ENCODE measurements at places on chromosomes 2 and 18. TPM values are rescaled to one million over a fixed set of nuclear protein-coding genes. Genes with fewer than 3 reads are reported as not detected.

GRCh38 chr2:216426938-216427337, 14.7 kb downstream of the SMARCAL1 start:
- no peak for DNase-seq

GRCh38 chr2:134079373-134079772, 174.5 kb upstream of the MGAT5 start:
- DNase-seq, result no peak

- DNase-seq, result no peak
Measured at GRCh38 chr2:43759195-43759594, 14.6 kb upstream of the DYNC2LI1 start.

GRCh38 chr2:80896576-80896975, 592.0 kb upstream of the LRRTM1 start:
- DNase-seq, result peak; percentile 14

- DNase-seq, result no peak
Measured at GRCh38 chr2:240499309-240500301, 58.2 kb downstream of the ANKMY1 start.

- no peak for DNase-seq
Measured at GRCh38 chr2:185895828-185896693, 157.5 kb downstream of the FSIP2 start.

DNA sequence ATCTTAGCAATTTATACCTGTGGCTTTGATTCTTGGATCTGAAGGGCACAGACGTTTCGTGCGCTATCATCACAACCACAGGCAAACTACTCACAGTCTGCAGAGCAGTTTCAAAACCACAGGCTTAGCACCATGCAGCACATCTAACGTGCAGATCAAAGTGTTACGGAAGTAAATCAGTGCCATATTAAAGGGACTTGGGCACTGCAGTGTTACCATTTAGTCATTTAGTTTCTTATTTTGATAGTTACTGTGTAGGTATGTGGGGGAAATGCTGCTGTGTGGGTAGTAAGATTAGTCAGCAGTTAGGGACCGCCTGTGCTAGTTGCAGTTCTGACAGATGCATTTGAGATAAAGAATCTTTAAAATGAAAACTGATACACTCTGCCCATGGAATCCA, 384.0 kb downstream of the NBAS start:
- DNase-seq, result no peak

DNA sequence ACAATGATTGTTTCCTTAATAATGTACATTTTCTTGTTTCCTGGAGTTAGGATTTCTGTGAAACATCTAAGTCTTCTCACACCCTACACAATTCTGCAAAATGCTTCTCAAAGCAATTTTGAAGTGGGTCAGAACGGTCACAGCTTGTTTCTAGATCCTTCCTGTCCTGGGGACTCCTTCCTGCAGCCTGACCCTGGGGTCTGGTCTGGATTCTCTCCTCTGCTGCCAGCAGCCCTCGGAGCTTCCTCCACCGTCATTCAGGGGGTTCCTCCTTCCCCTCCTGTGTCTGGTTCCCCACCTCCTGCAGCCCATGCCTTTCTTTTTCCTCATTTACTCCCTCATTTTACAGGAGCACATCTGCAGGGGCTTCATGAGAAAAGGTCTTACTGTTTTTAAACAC, 322.1 kb downstream of the AGPS start:
- DNase-seq, result no peak

GRCh38 chr2:196242131-196242620, 70.8 kb upstream of the STK17B start:
- no peak for DNase-seq

DNA sequence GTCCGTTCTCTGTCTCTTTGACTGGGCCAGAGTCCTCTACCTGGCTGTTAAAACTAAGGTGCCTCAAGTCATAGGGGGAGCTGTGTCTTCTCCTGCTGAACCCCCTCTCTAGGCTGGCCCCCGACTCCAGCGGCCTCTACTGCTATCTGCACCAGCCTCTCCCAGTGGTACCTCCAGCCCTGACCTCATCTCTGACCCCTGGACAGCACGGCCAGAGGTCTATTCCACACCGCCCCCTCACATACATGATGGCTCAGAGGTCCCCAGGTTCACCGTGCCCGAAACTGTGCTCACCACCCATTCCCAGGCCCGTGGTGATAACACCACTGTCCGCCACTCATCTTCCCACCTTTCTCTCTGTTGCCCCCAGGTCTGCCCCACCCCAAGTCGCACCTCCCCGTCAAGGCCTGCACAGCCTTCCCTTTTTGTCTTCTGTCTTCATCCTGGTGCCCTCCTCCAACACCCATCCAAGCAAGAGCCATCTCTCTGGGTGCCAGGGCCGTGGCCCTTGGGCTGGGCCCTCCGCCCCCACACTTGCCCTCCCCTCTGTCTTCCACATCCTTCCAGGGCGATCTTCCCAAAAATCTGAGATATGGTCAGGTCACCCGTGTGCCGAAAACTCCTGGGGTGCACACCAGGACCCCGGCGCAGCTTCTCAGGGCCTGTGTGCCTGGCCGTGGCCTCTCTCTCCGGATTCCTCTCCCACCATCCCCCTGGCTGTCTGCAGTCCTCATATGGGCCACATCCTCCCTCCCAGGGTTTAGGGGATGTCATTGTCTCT, 134.4 kb upstream of the ID2 start:
- no peak for DNase-seq

DNA sequence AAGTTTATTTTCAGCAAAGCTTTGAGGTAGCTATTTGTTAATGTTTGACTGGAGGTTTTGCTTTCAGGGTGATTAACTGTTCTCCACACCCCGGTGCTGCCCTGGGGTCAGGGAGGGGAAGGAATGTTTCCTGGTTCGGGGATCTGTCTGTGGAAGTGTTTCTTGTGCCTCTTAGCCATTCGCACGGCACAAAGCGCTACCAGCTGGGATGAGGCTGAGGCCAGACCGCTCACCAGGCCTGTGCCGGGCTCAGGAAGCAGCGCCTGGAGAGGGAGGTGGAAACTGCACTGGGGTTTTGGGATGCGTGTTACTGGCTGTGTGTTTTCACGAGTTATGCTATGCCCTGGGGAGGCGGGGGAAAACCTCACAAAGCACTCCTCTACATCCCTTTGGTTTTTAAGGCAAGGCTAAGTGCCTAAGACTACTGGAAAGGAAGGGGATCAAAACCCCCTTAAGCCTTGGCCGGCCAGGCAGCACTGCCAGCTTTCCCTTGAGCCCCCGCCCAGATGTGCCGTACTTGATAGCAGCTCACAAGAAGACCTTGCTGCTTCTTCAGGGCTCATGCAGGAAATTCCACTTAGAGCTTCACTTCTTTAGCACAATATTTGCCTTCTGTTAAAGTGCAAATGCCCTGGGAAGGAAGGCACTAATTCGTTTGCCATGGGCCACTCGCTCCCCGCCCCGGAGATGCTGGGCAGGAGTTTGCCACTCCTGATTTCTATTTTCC, 65.7 kb upstream of the CNGA3 start:
- DNase-seq, result peak; percentile 24

DNA sequence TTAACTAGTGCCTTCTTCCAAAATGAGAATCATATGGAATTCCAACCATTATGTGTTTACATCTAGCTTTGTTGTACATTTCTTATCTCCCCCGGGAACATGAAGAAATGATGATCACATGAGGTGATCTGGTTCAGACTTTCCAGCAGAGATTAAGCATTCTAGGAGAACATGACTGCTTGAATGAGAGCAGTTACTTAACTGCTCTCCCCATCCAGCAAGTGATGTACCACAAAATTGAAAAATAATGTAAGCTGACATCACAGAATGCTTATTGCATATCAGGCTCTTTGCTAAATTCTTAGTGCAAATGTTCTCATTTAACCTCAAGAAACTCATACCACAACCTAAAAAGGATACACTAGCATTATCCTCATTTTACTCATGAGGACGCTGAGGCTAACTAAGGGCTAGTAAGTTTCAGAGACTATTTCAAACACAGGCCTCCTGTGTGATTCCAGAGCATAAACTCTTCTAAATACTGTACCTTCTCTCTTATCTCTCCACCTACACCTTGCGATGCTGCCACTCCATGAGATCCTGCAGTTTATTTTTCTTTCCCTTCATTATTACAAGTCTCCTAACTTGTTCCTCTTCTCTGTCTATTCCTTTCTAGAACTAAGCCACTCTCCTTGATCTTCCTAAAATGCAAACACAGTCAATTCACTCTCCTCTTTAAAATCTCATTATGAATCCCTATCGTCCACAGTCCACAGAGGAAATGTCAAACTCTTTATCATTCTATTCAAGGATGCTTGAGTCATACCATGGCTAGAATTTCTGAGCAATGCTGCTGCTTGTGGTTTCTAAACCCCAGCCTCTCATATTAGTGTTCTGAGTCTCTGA, 1224.8 kb upstream of the ZEB2 start:
- DNase-seq, result no peak

- no peak for DNase-seq
Measured at GRCh38 chr2:197059477-197059876, 133.0 kb upstream of the PGAP1 start.

GRCh38 chr2:12675352-12675795, 41.4 kb upstream of the TRIB2 start:
- DNase-seq, result no peak

AFTPH gene
- total RNA-seq, result 19.7 TPM

KCNG2 gene
- not detected for total RNA-seq

ACADL gene
- 0.39 TPM for total RNA-seq

VWC2L gene
- total RNA-seq, result not detected

Measured in GM23338 (cell line).